LoVo (cell line): ENCODE measurements at places on chromosomes 7 and 10.

DNA sequence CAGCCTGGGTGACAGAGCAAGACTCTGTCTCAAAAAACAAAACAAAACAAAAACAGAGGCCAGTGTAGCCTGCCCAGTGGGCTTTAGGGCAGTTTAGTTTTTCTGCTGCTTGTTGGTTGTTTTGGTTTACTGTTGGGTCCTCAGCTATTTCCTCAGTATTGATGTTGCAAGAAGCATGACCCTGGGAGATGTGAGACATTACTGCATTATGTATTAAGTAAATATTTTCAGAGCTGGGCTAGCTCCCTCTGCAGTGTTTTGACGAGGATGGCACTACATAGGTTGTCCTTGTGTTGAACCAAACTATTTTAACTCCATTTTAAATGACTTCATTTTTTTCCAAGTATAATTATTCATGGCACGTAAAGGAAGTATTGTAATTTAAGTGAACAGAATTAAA is 4.8 kb downstream of the AKAP9 start:
- DNase-seq, result no peak

DNA sequence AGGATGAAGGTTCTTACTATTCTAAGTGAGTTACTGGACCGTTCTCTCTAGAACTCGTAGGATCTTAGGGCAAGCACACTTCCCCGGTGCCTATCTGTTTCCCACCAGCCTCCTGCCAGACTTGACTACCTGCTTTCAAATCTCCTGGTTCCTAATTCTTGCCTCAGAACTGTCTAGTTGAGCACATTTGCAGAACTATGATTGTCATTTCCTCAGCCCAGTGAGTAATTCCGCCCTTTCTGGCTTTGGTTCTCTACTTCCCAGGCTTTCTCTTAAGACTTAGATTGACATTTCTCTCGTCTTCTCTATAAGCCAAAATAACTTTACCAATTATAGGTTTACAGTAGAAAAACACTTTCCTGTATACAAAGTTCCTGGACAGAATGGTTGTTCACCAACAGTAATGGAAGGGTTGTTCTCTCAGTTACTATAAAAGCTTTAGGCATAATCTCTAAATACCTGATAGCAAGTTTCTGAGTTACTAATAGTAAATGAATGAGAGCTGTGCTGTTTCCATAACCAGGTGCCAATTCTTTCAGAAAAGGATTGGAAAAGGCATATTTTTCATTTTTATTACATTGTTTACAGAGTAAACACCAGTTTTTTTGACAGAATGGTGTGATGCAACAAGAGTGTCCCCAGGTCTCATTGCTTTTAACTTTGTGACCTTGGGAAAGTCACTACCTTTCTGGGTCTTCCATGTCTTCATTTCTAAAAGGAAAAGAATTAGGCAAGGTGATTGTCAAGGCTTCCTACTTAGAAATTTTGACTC is 41.1 kb downstream of the PLEKHA8 start:
- no peak for DNase-seq

DNA sequence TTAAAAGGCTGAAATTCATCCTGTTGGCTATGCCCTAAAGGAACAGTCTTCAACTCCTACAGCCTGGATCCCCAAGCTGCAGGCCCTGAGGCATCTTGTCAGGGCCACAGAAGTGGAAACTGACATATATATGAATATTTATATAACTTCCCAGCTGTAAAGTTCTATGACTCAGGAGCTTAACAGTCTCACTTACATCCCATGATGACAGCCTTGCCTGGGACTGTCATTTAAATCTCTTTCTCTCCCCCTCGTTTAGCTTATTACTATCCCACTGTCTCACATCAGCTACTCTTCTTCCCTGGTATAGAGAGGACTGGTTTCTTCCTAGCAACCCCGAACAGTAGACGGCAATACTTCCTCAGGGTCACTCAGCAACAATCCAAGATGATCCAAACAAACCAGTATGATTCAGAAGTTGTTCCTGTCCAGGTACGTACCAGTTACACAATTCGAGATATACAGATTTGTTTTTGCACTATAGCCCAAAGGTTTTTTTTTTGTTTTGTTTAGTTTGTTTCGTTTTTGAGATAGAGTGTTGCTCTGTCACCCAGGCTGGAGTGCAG is 22.7 kb downstream of the KIAA1549 start:
- no peak for DNase-seq

DNA sequence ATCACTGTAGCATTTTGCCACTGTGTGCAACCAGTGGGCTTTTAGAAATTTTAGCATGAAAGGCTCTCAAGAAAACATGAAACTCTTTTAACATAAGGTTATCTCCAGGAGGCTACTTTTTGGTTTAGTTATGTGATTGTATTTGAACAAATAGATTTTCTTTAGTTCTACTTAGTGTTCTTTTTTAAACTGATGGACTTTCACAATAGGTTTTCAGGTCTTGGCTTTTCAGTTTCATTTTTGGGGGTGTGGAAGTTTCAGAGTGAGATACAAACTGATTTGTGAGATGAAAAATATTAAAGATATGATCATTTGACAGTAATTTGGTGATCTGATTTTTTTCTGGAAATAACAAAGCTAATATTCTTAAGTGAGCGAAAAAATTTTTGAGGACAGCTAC is 344.1 kb downstream of the PHF14 start:
- DNase-seq, result no peak

DNA sequence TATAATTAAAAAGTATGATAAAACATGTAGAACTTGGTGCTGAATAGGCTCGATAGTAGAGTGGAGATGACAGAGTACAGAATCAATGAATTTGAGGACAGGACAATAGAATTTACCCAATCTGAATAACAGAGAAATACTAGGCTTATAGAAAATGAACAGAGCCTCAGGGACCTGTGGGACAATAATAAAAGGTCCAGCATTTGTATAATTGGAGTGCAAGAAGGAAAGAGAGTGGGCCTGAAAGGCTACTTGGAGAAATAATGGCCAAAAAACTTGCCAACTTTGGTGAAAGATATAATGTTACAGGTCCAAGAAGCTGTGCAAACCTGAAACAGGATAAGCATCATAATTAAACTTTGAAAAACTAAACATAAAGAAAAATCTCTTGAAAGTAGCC is 227.3 kb downstream of the CXCL12 start:
- no peak for DNase-seq

GRCh38 chr10:79454259-79454658 is 8.8 kb upstream of the ZCCHC24 start:
- no peak for DNase-seq

DNA sequence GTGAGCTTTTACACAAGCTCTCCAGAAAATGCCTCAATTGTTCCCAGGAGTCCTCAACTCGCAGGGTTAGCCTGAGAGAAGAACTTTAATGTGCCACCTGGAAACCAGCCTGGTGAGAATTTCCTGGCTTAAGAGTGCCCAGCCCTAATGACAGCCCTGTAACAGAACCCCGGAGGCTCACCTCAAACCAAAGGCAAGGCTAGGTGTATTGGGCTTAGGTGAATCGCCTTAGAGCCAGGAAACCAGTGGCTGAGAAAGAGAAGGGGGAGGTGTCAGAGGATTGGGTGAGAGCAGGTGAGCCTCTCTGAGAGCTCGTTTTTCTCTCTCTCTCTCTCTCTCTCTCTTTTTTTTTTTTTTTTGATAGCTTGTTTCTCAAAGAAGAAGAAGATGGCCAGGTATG is 7.3 kb downstream of the OCM2 start:
- DNase-seq, result no peak

DNA sequence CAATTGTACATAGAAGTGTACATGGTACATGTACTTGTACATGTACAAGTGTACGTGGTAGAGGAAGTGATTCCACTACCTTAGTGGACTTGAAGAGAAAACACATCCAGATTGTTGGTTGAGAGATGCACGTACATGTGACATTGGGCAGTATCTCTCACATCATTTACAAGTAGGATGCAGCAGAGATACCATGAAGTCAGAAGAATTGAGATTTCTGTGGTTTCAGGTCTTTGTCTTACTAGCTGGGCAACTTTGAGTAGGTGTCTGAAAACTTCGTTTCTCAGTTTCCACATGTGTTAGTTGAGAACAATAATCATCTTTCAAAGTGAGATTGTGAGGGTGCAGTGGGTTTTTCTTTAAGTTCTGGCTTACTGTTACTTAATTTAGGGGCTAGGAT is 21.5 kb downstream of the CLDN12 start:
- DNase-seq, result no peak

DNA sequence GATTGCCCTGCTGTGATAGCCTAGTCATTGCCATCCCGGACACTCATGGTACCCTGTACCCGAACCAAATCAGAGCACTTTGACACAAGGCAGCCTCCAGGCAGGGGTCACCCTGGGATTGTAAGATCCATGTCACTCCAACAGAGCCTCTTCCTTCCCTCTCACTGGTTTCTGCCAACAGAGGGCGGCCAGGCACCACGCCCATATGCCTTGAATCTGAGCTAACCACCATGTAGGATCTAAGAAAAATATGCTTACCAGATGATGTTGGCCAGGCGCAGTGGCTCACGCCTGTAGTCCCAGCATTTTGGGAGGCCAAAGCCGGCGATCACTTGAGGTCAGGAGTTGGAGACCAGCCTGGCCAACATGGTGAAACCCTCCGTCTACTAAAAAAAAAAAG is 389.2 kb upstream of the KLF6 start:
- DNase-seq, result no peak

DNA sequence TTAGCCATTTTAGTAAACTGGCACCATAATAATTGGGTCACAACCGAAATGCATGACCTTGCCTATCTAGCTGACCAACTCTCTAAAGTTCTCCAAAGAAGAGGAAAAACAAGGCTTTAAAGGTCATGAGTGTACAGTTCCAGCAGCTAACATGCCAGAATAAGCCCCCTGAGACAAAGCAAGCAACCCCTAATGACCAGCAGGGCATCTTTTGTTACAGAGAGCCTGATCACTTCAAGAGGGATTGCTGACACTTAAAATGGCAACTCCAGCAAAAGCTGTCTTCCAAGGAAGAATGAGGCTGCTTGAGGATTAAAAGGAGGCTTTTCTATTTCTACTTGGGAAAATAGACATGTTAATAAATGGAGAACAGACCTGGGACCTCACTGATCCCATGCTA is 213.6 kb downstream of the CDC14C start:
- no peak for DNase-seq

GRCh38 chr7:50531928-50532327 is 33.3 kb downstream of the DDC start:
- no peak for DNase-seq

GRCh38 chr7:44108768-44109750 is 4.9 kb downstream of the AEBP1 start:
- DNase-seq, result no peak

DNA sequence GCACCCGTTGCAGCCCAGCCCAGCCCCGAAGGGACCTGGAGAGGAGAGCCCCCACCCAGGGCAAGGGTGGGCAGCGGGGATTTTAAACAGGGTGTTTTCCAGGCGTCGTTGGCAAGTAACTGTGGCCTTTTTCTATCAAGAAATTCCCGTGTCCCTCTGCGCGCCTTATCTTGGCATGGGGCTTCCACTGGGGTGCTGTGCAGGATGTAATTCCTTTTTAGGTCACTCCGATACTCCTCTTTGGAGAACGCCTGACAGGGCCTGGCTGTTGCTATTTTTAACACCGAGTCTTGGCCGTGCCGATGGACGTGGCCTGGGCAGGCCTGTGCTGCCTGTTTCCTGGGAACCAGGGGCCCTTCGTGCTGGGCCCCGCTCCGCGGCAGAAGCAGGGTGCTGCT is 93.8 kb downstream of the INPP5A start:
- no peak for DNase-seq

GRCh38 chr10:10589540-10590303 is 427.9 kb upstream of the CELF2 start:
- DNase-seq, result no peak

DNA sequence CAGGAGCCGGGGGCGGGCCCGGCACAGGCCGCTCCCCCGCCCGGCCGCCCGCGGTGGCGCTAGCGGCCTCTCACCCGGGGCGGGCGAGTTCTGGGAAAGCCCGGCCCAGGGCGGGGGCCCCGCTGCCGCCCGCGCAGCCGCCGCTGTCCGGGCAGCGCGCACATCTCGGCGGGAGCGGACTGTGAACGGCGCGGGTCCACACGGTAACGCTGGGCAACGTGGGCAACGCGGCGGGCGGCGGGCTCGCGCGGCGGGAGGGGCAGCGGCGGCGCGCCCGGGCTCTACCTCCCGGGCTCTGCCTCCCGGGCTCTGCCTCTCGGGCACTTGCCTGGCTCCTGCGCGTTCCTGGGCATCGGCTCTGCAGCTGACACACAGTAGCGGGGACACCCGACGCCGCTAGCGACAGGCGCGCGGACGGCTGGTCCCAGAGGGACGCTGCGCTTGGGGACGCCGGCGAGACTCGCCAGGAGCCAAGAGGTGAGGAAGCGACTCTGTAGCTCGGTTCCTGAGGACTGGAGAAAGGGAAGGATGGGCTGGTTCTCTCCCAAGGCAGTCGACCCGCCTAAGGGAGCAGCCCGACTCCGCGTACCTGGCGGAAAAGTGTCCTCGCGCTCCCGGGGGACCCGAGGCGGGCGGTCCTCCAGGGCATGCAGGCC is at the start of gene PLCE1:
TSS of gene PLCE1 (plus strand) at position 150 of the 656 bp plus-strand sequence. CDS start 37,116 bp downstream, outside the sequence.
- DNase-seq, result peak; percentile 62

GRCh38 chr10:118153287-118153686 is 106.5 kb upstream of the RAB11FIP2 start:
- DNase-seq, result no peak

- DNase-seq, result no peak
These were observed 4.4 kb downstream of the EIF3B start for GRCh38 chr7:2358968-2359527.

- no peak for DNase-seq
These were observed 167.8 kb upstream of the MYO3A start for GRCh38 chr10:25766213-25766612.

GRCh38 chr7:91168871-91169829 is 95.1 kb upstream of the FZD1 start:
- DNase-seq, result no peak

GRCh38 chr7:92446869-92447344 is 375 bp upstream of the GATAD1 start:
- DNase-seq, result no peak

- DNase-seq, result no peak
These were observed 134.8 kb upstream of the GDF10 start for GRCh38 chr10:47165168-47165710.

GRCh38 chr10:50310560-50311174 is 59.4 kb upstream of the ASAH2 start:
- DNase-seq, result no peak

DNA sequence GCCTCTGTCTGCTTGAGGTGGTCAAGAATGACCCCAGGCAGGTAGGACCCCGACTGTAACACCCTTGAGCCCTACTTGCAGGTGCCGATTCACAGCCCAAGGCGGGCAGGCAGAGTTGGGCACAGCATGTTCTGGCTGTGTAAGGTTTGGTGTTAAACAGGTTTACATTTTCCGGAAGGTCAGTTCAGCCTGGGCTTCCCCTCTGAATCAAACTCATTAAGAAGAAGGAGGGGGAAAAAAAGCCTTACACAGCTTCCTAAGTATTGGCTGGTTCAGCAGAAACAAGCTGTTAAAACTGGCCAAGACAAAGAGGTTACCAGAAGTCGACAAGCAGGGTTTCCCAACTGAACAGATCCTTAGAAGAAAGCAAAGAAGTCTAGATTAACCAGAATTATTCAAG is 132.7 kb downstream of the PRPF18 start:
- no peak for DNase-seq

DNA sequence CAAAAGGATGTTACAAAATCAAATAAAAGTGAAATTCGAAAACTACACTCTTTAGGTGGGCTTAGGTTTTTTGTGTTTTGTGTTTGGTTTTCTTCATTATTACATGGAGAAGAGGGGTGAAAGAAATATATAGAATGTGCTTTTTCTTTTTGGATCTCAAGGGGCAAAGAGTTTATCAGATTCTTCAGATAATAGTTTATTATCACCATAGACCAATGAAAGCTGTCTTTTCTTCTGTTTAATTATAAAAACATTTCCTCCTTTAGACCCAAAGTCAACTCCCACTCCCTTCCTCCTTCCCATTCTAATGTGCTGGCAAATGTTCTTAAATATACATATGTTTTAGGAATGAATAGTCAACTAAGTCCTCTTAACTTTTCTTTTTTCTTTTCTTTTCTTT is 167.6 kb downstream of the AKR1D1 start:
- DNase-seq, result no peak
